T-helper 2 cell treated with Interferon-gamma antibody and Interleukin-4, amounts not matched to agents 5 μg/mL and 100 μg/mL, for 36 hours (primary cell): ENCODE measurements at places on chromosomes 7 and 10.

DNA sequence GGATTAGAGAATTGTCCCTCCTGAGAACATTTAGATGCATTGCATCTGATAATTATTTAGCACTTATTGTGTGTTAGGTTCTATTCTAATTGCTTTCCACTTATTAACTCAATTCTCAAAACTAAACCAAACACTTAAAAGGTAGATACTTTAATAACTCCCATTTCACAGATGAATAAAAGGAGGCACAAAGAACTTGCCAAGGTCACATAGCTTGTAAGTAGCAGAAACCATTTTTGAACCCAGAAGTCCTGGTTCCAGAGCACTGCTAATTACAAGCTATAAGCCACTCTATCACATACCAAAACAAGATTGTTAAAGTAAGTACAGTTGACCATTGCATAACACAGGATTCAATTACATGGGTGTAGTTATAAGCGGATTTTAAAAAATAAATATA lies 164.9 kb downstream of the CPED1 start:
- peaks cover 3% of the 10 kb centered on the region for H3K27me3 ChIP-seq
- no peak overlapping the region for H3K27ac ChIP-seq
- DNase-seq, result no peak
- H3K36me3 ChIP-seq, result no peaks in the 10 kb centered on the region
- no peaks in the 10 kb centered on the region for H3K4me1 ChIP-seq

- no peak overlapping the region for H3K27ac ChIP-seq
- no peak overlapping the region for H3K4me3 ChIP-seq
- no peak for DNase-seq
- peaks cover 4% of the 10 kb centered on the region for H3K36me3 ChIP-seq
These were observed 35.9 kb downstream of the ADAP1 start for GRCh38 chr7:918441-919113.

DNA sequence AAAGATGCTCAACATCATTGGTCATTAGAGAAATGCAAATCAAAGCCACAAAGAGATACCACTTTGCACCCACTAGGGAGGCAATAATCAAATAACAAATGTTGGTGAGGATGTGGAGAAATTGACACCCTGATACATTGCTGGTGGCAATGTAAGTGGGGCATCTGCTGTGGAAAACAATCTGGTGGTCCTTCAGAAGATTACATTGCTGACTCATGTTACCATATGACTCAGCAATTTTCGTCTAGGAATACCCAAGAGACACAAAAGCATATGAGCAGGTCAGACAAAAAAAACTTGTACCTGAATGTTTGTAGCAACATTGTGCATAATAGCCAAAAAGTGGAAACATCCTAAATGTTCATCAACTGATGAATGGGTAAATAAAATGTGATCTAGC lies 4.9 kb upstream of the CLDN3 start:
- H3K27me3 ChIP-seq, result peaks cover 13% of the 10 kb centered on the region
- H3K4me1 ChIP-seq, result no peaks in the 10 kb centered on the region
- H3K4me3 ChIP-seq, result no peak overlapping the region
- H3K36me3 ChIP-seq, result no peaks in the 10 kb centered on the region
- H3K27ac ChIP-seq, result no peak overlapping the region
- DNase-seq, result no peak

DNA sequence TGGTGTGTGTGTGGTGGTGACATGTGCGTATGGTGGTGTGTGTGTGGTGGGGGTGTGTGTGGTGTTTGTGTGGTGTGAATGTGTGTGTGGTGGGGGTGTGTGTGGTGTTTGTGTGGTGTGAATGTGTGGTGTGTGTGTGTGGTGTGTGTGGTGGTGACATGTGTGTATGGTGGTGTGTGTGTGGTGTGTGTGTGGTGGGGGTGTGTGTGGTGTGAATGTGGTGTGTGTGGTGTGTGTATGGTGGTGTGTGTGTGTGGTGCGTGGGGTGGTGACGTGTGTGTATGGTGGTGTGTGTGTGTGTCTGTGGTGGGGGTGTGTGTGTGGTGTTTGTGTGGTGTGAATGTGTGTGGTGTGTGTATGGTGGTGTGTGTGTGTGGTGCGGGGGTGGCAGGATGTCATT lies 453.1 kb downstream of the DNAJB6 start:
- H3K36me3 ChIP-seq, result no peaks in the 10 kb centered on the region
- H3K27ac ChIP-seq, result no peak overlapping the region
- DNase-seq, result no peak
- no peak overlapping the region for H3K4me3 ChIP-seq
- H3K4me1 ChIP-seq, result no peaks in the 10 kb centered on the region
- no peaks in the 10 kb centered on the region for H3K27me3 ChIP-seq

- peak overlapping the region; percentile 87 for H3K27ac ChIP-seq
- DNase-seq, result no peak
- no peaks in the 10 kb centered on the region for H3K27me3 ChIP-seq
- H3K4me1 ChIP-seq, result peaks cover 22% of the 10 kb centered on the region
These were observed 136.3 kb downstream of the CCDC71L start for GRCh38 chr7:106524690-106525059.

DNA sequence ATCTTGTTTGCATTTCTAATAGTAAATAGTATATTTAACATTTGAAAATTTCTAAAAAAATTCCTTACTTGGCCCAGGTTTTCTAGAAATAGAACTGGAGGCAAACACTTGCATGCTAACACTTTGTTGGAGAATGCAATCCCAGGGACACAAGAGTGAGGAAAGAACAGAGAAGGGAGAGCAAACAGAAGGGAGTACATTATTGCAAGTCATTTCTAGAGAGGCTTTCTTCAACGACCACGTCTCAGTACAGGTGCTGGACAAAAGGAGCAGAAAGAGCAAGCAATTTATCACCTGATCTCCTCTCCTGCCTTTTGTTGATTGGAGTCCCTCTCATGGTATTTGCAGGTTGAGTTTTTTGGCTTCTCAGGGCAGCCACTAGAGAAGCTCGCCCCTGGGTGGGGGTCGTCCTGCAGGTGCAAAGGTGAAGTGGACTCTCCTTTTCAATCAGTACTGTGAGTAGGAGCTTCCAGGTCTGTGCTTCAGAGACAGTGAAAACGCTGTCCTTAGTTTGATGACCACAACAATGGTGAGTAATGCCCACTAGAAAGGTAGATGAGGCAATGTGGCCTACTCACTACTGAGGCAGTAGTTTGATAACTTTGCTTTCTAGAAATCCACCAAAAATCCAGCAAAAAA lies 5.2 kb downstream of the CPED1 start:
- peaks cover 7% of the 10 kb centered on the region for H3K4me1 ChIP-seq
- peaks cover 62% of the 10 kb centered on the region for H3K27me3 ChIP-seq
- H3K36me3 ChIP-seq, result no peaks in the 10 kb centered on the region
- H3K27ac ChIP-seq, result no peak overlapping the region
- no peak for DNase-seq

DNA sequence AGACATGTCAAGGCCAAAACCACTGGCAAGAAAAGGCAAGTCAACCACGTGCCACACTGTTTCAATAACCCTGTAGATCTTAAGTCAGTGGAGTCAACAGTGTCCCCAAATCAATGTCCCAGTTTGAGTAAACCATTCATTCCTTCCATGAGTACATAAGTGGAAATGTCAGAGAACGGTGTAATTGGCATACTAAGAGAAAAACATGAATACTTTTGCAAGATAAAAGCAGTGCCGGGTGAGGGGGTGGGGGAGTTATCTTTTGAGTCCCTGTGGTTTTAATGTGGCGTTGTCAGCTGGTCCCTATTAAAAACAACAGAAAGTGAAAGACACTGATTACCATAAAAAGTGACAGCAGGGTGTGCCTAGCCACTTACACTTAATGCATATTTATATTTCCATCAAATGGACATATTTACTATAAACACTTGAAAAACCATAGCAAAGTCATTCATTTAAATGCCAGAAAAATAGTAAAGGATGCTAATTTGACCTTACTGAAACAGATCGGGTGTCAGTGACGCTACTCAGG lies 37.8 kb downstream of the RSU1 start:
- peaks cover 30% of the 10 kb centered on the region for H3K4me1 ChIP-seq
- H3K4me3 ChIP-seq, result no peak overlapping the region
- H3K36me3 ChIP-seq, result peaks cover 13% of the 10 kb centered on the region
- no peaks in the 10 kb centered on the region for H3K27me3 ChIP-seq
- peak; percentile 76 for DNase-seq

- no peaks in the 10 kb centered on the region for H3K27me3 ChIP-seq
- H3K4me3 ChIP-seq, result no peak overlapping the region
- no peaks in the 10 kb centered on the region for H3K36me3 ChIP-seq
- DNase-seq, result no peak
These were observed 26.4 kb upstream of the PRKG1 start for GRCh38 chr10:51047857-51048256.

- H3K27ac ChIP-seq, result no peak overlapping the region
- no peaks in the 10 kb centered on the region for H3K27me3 ChIP-seq
- no peak overlapping the region for H3K4me3 ChIP-seq
- no peak for DNase-seq
- H3K36me3 ChIP-seq, result no peaks in the 10 kb centered on the region
These were observed 252.6 kb upstream of the MTPN start for GRCh38 chr7:136229790-136230189.

DNA sequence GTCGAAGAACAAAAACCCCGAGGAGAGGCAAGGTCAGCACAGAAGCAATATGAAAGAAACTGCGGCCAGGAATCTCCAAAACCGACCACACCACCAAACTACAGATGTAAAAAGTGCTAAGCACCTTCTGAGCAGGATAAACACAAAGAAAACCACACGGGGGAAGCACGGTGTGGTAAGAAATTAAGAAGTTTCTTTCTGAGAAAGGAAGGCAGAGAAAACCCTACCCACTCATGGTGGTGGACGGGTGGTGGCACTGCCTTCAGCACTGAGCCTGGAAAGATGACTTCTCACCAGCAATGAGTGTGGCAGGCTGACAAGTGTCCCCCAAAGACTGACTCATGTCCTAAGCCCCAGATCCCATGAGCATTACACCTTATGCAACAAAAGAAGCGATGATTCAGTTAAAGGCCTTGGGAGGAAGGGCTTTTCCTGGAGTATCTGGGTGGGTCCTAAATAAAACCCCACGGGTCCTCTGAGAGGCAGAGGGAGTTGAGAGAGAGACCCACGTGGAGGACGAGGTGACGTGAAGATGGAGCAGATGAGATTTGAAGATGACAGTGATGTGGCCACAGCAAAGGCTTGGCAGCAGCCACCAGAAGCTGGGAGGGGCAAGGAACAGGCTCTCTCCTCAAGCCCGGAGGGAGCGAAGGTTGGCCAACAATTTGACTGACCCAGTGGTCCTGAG lies 124.9 kb downstream of the DLG5 start:
- H3K36me3 ChIP-seq, result peaks cover 3% of the 10 kb centered on the region
- H3K27ac ChIP-seq, result peak overlapping the region; percentile 52
- peak; percentile 75 for DNase-seq
- H3K4me1 ChIP-seq, result peaks cover 19% of the 10 kb centered on the region
- H3K27me3 ChIP-seq, result no peaks in the 10 kb centered on the region

DNA sequence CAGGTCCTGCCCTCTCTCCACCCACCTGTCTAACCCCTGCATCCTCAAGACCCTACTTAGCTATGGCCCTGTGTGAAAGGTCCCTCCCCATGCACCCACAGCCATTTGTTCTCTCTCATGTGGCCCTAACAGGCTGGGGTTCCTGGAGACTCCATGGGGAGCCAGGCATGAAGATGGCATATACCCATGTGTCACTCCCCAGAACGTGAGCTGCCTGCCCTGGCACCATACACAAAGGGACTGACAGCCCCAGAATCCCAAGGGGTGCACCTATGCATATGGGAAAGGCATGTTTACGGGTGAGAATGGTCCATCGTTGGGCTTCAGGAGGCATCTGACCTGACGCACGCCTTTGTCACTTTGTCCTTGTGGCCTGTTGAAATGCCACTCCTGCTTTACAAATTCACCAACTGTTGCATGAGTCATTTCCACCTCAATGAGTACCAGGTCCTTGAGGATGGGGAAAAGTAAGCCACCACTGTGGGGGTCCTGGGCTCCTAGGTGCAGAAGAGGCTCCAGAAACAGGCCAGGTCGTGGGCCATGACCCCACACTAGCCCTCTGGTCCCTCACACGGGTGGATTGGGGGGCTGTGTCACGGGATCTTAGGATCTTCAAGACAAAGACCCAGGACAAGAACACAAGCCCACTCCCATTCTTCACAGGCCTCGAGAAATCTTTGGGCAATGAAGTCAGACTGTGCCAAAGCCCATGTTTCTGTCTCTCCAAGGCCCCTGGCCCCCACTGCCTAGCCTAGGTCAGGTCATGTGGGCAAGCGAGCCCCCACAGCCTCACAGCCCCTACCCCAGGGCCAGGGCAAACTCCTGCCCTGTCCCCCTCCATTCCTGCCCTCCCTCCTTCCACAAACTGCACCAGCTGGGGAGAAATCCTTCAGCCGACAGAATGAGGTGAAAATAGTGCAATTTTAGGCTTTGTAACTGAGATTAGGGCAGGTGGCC lies 8.6 kb downstream of the GPRIN2 start:
- no peaks in the 10 kb centered on the region for H3K4me1 ChIP-seq
- no peak for DNase-seq
- no peak overlapping the region for H3K27ac ChIP-seq
- no peak overlapping the region for H3K4me3 ChIP-seq
- no peaks in the 10 kb centered on the region for H3K36me3 ChIP-seq

DNA sequence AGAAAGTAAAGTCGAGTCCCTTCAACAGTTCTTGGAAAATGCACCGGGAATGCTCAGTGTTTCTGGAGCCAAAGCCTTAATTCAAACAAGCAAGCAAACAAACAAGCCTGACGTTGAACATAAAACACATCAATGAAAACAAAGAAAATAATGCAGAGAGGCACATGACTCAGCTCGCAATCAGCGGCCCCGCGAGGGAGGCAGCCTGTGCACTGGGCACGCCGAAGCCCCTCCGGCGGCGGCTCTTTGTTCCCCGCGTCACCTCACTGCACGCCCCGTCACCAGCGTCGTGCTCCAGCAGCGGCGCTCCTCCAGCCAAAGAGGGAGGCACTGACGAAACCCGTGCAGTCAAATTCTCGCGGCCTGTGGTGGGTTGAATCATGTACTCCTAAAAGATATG lies 151.5 kb downstream of the DNAJB6 start:
- peaks cover 32% of the 10 kb centered on the region for H3K4me1 ChIP-seq
- H3K36me3 ChIP-seq, result peaks cover 6% of the 10 kb centered on the region
- no peak overlapping the region for H3K4me3 ChIP-seq
- peak; percentile 3 for DNase-seq
- H3K27me3 ChIP-seq, result peaks cover 15% of the 10 kb centered on the region

DNA sequence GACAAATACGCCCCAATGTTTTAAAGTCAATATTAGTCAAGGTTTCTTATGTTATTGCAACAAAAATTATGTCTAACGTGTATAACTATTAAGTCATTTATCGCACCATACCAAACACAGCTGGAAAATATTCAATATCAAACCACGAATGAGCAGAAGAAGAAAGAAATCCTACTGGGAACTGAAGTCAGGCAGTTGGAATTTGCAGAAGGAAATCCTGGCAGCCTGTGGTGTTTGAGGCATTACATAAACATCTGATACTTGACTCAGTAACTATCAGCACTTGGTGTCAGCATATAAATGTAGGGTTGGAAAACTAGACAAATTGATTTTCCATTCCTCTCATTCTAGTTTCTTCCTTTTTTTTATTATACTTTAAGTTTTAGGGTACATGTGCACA lies 83.4 kb upstream of the NUPR2 start:
- no peak overlapping the region for H3K4me3 ChIP-seq
- no peaks in the 10 kb centered on the region for H3K4me1 ChIP-seq
- DNase-seq, result no peak
- no peaks in the 10 kb centered on the region for H3K27me3 ChIP-seq

- H3K27me3 ChIP-seq, result peaks cover 2% of the 10 kb centered on the region
- peaks cover 2% of the 10 kb centered on the region for H3K36me3 ChIP-seq
- no peak overlapping the region for H3K27ac ChIP-seq
These were observed 24.4 kb upstream of the ARHGAP12 start for GRCh38 chr10:31953080-31953479.

- no peaks in the 10 kb centered on the region for H3K27me3 ChIP-seq
- H3K27ac ChIP-seq, result no peak overlapping the region
- no peak for DNase-seq
- no peaks in the 10 kb centered on the region for H3K4me1 ChIP-seq
These were observed 28.6 kb upstream of the DLG5 start for GRCh38 chr10:77955136-77955535.

- H3K4me3 ChIP-seq, result no peak overlapping the region
- H3K27ac ChIP-seq, result no peak overlapping the region
- no peaks in the 10 kb centered on the region for H3K36me3 ChIP-seq
- DNase-seq, result no peak
These were observed 110.2 kb downstream of the ELAPOR2 start for GRCh38 chr7:86949052-86949778.
